Fibroblast of skin of left quadriceps (primary cell): ENCODE measurements at places on chromosomes 11 and 22.

DNA sequence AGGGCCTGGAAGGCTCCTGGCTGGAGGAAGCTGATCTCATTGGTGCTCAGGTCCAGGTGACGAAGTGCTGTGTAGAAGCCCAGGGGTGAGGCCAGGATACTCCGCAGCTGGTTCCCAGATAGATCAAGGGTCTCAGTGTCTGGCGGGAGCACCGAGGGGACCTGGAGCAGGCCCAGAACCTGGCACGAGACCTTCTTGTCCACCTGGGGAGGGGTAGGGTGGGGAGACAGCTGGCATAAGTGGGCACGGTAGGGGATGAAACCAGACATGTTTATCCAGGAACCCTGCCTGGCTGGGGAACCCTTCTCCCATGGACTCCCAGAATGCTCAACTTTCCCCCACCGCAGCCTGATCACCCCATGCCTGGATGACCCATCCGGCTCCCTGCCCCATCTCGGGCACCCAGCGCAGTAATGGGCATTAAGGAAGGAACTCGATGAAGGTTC lies 9.2 kb downstream of the LRRC32 start:
- no peak for DNase-seq

GRCh38 chr11:102685754-102686153 lies 19.8 kb downstream of the MMP27 start:
- no peak for DNase-seq

- no peak for DNase-seq
Observed at GRCh38 chr11:76837696-76838677, 22.7 kb upstream of the ACER3 start.

DNA sequence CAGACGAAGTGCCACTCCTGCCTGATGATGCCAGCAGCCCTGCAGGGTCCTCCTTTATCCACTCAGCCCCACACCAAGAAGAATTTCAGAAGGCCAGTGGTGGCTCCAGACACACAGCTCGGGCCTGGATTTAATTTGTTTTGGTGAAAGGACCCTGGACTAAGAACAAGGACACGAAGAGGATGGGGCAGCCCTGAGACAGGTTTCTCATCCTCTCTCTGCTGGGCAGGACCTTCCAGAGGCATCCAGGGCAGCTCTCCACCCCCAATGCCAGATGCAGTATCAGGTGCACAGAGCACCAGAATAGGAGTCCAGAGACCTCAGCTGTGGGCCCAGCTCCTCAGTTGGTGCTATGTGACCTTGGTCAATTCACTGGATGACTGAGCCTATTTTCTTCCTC lies 72.0 kb downstream of the TRIM29 start:
- DNase-seq: no peak

DNA sequence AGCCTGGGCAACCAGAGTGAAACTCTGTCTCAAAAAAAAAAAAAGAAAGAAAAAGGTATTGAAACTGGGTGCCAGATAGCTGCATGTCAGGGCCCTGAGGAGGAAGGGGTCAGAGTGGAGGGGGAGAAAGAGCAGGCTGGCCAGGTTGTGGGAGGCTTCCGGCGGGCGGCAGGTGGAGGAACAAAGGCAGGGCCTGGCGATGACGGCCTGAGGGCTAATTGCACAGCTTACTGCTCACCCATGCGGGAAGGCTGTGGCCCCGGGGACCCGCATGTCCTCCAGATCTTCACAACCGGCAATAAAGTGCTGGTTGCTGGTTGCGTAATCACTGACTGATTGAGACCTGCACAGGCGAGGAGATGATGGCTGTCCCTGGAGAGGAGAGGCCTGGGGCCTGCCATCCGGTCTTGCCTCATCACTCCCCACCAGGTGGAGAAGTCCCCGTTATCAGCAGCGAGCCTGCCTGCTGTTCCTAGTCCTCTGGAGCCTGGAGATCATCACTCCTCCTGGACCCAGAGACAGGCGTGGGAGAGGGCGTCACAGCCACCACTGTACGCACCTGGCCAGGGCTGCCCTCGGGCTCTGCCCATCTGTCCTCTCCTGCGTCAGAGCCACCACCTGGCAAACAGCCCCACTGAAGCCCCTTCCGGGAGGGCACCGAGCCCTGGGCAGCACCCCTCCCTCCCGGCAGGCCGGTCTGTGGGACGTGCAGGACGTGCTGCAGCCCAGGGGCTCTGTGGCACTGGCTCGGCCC lies 18.7 kb downstream of the H19 start:
- no peak for DNase-seq

GRCh38 chr11:79906164-79906563 lies 465.3 kb upstream of the TENM4 start:
- DNase-seq: no peak

GRCh38 chr22:22773979-22774604 lies 113.5 kb upstream of the IGLL5 start:
- DNase-seq: no peak

DNA sequence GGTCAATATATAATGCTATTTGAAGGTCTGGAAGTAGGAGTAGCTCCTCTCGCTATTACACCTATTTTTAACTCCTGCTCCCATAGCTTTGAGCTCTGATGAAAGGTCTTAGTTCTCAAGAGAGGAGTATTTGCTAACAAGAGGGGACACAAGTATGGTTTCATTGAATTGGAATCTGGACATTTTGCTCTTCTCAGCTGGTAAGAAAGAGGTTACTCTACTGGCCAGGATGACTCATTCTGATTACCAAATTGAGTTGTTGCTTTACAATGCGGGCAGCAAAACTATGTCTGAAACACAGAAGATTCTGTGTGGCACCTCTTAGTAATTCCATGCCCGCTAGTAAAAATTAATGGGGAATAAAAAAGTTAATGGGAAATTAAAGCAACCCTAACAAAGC lies 63.6 kb upstream of the EP300 start:
- no peak for DNase-seq

DNA sequence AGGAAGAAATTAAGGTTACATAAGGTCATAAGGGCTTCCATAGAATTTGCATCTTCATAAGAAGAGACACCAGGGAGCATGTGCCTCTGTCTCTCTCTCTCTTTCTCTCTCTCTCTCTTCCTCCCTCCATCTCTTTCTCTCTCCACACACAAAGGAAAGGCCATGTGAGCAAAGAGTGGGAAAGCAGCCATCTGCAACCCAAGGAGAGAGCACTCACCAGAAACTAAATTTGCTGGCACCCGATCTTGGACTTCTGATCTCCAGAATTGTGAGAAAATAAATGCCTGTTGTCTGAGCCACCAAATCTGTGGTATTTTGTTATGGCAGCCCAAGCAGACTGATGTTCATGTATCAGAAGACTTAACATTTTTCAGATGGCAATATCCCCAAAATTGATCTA lies 6.4 kb upstream of the KRTAP5-10 start:
- no peak for DNase-seq

DNA sequence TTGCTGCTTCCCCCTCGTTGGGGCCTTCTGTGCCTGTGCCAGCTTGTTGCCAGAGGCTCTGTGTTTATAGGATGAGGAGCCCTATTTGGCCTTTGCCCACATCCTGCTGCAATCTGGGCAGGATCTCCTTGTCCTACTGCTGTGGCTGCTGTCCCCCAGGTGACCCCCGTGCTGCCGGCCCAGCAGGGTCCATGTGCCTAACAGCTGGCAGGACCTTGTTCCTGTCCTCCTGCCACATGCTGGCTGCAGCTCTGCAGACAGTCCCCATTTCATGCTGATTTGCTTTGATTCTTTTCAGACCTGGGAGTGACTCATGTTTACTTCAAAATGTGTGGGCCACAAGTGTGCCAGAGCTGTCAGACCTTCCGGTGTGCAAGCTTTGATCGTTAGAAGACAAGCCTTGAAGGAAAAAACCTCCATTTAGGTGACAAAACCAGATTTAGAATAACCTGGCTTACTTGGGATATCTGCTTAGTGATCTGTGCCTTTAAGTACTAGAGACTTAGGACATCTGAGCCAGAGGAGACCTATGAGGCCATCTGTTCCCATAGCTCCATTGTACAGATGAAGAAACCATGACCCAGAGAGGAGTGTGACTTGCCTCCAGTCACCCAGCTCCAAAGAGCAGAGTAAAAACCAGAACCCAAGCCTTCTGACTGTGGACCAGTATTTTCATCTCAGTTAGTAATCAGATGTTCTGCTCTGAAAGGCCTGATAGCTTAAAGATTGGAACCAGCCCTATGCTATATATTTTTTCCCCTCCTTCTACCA lies 11.1 kb downstream of the NAV2 start:
- DNase-seq: no peak

DNA sequence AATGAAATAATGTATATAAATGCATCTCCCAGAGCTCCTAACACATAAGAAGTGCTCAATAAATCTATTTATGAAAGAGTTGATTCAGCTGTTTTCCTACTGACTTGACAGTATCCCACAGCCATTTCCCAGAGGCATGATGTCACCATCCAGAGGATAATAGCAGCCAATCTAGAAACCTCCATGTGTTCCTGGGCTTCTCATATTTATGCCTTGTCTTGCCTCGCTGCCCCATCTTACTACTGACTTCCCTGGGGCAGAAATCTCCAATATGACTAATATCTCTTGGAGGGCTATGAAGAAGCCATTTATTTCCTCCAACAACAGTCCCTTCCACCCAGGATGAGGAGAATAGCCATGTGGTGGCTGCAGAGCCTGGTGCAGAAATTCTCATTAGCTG lies 115.4 kb upstream of the NAV2 start:
- DNase-seq: no peak

DNA sequence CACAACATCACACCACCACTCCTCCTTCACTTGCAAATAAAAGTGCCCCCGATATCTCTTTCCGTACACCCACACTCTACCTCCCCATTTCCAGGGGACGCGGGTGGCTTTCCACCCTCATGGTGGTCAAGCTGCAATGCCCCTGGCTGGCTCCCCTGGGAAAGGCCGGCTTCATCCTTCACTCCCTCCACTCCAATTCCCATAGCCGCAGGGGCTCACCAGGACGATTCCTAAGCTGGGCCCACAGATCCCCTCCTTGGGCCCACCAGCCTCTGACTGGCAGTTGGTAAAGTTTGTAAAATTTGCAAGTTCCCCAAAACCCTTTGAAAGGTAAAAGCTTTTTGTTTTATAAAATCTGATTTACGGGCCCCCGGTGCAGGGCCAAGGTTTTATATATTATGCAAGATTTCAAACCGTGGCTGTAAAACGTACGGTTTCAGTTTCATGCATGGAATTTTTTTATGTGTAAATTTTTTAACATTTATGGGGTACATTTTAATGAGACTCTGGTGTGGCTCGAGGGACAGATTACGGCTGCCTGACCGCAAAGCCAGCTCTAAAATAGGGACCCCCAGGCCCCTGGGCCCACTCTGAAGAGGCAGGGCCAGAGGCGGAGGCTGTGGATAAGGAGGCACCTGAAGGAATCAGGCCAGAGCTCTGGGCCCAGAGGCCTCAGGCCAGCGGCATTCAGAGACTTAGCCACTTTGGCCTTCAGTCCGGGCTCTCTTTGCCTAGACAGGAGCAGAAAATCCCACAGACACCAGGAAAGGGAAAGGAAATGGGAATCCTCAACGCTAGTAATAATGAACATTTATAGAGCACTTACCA lies 106.5 kb downstream of the FEZ1 start:
- no peak for DNase-seq

DNA sequence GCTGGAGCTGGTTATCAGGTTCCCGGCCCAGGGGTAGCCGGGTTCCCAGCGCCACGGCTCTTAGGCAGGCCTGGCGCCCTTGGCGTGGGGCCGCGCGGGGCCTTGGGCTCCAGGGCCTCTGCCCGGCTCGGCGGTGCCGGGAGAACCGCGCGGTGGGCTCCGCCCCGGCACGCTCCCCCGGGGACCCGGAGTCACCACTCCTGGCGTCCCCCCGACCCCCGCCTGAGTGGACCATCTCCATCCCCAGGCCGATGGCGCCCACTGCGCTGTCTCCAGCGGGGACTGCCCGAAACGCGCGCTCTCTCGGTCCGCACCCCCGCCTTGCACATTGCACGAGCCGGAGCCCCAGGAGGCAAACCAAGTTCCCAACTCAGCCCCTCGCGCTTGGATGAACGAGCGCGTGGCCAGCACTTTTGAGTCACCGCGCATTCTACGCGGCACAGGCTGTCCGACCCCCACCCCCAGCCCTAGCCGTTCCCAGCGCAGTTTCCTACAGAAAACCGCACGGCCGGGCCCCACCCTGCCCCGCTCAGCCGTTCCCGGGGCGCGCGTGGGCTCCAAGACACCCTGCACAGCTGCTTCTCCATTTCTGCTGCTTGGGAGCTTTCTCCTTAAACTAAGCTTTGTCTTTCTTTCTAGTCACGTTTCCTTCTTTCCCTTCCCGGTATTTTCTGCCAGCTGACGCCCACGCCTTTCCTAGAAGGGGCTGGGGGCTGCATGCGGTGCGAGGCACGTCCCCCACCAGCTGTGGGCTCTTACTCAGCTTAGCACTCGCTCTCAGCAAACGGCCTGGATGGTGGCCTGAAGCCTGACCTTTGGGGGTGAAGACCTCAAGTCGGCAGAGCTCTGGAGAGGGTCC lies 650 bp upstream of the CHID1 start:
- peak; percentile 24 for DNase-seq
